ENCODE measurements at places on chromosomes 1 and 21.

- DNase-seq, result no peak
Measured at GRCh38 chr1:25486602-25487001, 55.9 kb downstream of the MACO1 start.

DNA sequence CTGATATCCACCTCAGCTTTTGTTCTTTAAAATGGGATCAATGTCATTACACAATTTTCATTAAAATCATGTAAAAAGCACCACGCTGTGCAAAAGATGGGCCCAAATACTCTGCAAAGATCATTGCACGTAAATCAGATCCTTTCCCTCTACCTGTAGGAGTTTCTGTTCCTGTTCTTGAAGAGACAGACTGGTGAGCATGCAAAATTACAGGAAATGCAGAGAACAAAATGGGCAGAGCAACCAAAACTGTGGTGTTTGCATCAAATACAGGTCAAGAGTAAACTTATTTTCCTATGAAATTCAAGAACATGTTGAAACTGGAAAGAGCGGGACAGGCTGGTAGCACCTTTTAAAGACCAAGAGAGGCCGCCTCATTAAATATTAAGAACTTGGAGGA is 294.9 kb upstream of the ADGRL2 start:
- no peak for DNase-seq

DNA sequence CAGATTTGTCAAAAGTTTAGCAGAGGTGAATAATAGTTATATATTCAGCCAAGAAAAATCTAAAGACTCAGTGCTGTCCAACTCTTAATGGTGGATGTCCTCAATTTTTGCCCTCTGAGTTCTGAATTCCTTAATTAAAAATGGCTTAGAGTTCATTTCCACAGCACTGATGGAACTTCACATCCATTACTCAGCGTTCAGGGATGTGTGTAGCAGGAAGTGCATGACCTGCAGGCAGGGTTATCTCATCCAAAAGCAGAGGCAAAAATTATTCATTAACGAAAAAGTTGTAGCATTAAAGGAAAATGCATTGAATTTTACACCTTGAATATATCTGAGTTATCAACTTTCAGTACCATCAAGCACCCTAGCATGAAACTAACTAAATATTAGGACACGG is 96.7 kb downstream of the ZP4 start:
- DNase-seq, result no peak

GRCh38 chr1:181675091-181675917 is 192.0 kb downstream of the CACNA1E start:
- DNase-seq, result no peak

GRCh38 chr1:29713857-29714256 is 477.5 kb downstream of the PTPRU start:
- no peak for DNase-seq

DNA sequence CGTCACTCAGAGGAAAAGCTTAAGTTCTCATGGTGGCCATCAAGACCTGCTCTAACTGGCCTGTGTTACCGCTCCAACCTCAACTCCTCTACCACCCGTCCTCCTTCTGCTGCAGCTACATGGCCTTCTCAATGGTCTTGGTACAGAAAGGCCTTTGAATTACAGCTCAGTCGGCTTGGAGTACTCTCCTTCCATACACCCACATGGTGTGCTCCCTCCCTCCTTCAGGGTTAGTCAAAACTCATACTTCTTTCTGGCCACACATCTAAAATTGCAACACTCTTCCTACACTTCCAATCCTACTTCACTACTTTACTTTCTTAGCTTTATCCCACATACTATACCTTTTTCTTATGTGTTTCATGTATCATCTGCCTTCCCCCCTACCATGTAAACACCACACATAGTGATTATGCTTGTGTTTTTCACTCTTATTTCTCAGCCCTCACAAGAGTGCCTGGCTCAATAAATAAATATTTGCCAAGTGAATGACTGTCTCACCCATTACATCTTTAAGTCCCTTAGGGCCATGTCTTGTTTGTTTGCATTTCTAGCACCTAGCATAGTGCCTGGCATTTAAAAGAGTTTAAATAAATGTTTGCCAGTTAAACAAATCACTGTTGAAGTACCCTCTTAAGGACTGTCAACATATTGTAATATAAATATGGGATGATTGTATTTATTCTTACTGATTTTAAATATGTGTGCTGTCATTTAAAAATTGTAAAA is 37.6 kb upstream of the HMCN1 start:
- DNase-seq, result no peak

DNA sequence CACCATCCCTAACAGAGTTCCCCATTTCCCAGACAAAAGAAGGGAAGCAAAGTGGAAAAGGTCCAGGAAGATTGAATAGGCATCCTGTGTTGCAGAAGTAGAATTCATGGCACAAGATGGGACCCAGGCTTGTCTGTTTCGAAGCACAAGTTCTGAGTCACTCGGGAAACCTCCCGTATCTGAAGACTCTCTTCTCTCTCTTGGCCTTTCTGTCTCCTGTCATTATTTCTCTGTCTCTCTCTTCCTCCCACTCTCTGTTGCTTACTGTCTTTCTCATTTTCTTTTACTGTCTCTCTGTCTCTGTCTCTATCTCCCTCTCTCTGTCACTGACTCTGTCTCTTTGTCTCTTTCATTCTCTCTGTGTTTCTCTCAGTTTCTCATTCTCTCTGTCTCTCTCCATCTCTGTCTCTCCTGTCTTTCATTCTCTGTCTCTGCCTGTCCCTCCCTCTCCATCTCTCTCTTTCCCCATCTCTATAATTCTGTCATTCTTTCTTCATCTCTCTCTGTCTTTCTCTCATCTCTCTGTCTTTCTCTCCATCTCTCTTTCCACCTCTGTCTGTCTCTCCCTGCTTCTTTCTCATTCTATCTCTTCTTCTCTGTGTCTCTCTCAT is 23.7 kb downstream of the RNF187 start:
- no peak for DNase-seq

DNA sequence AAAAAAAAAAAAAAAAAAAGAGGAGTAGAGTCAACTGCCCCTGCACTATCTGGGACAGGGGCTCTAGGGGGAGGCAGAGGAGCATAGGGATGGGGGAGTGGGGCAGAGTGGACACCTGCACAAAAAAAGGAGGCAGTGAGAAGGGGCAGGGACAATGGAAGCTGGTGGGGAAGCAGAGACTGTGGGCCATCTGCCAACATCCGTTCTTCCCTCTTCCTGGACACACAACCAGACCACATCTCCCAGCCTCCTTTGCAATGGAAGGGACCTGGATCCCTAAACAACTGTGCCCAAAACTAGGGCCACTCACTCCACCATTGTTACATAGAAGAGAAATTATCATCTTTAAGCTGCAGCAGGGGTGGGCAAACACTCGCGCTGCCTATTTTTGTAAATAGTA is 38.4 kb downstream of the NEK2 start:
- DNase-seq, result no peak

- no peak for DNase-seq
Measured at GRCh38 chr1:36847186-36847585, 187.1 kb downstream of the GRIK3 start.

GRCh38 chr1:240001177-240001740 is 90.4 kb upstream of the FMN2 start:
- DNase-seq, result no peak

- no peak for DNase-seq
Measured at GRCh38 chr1:218817071-218817470, 356.6 kb upstream of the LYPLAL1 start.

GRCh38 chr1:34190692-34191091 is 14.0 kb downstream of the C1orf94 start:
- DNase-seq, result no peak

GRCh38 chr1:94180650-94181049 is 56.7 kb downstream of the ARHGAP29 start:
- DNase-seq, result no peak

GRCh38 chr21:25733859-25734653 is 648 bp downstream of the ATP5PF start:
- no peak for DNase-seq

- no peak for DNase-seq
Measured at GRCh38 chr1:145963265-145964019, 933 bp downstream of the ANKRD34A start.

- DNase-seq, result no peak
Measured at GRCh38 chr21:43376478-43376882, 50.5 kb downstream of the SIK1 start.

- no peak for DNase-seq
Measured at GRCh38 chr1:9624081-9624480, 27.4 kb upstream of the PIK3CD start.

GRCh38 chr1:60990714-60991090 is 91.7 kb upstream of the NFIA start:
- DNase-seq, result no peak
